ENCODE measurements at places on chromosomes 5 and 9.

- DNase-seq, result no peak
These were observed 228.0 kb downstream of the SNX18 start for GRCh38 chr5:54745599-54745998.

DNA sequence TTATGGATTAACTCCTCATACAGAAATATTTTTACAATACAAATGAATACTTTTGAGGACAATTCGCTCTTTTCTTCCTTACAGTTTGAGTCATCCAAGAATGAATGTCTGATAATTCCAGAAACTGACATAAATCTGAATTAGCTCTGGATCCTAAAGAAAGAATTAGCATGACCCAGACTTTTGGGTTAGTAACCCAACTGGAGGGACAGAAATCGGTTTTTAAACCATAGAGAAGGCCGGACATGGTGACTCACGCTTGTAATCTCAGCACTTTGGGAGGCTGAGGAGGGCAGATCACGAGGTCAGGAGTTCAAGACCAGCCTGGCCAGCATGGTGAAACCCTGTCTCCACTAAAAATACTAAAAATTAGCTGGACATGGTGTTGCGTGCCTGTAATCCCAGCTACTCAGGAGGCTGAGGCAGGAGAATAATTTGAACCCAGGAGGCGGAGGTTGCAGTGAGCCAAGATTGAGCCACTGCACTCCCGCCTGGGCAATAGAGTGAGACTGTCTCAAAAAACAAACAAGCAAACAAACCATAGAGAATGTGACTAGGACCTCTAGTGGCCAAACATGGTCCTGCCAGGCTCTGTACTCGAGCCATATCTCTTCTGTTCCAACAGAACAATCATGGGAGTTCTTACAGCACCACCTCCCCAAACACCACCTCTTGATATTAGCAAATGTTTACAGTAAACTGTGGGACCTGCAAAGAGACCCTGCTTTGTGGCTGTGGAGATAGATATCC lies 44.8 kb downstream of the LURAP1L start:
- no peak for DNase-seq

DNA sequence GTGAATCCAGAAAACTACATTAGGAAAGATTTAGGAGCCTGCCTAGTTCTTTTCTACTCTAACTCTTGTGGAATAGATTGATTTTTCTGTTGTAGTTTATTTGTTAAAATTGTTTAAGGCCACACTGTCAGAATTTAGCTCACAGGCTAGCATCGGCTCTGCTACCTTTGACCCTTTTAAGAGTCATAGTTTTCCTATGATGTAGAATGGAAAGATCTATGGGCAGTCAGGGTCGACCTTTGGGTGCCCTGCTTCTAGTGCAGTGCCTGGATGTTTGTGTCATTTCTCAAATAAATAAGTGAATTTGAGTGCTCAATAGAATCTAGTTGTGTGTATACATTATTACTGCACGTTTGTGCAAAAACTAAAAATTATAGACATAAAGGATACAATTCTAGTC lies 38.7 kb downstream of the BASP1 start:
- DNase-seq, result no peak

DNA sequence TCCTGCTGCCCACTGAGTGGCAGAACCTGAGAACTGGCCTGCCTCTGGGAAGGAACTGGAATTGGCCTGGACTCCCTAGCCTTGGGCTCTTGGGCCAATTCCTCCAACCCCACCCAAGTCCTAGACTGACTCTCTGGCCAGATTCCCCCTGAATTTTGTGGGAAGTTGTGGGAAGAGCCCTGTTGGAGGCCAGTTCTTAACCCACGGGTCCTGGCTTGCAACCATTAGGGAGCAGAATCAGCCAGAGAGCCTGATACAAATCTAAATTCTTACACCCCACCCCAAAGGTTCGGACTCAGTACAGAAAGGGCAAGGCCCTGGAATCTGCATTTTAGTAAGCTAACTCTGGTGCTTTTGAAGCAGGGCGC lies 125.3 kb upstream of the SLC25A48 start:
- no peak for DNase-seq

GRCh38 chr5:24714746-24715145 lies 70.0 kb upstream of the CDH10 start:
- no peak for DNase-seq

- no peak for DNase-seq
These were observed 90.1 kb downstream of the LMX1B start for GRCh38 chr9:126703866-126704156.

DNA sequence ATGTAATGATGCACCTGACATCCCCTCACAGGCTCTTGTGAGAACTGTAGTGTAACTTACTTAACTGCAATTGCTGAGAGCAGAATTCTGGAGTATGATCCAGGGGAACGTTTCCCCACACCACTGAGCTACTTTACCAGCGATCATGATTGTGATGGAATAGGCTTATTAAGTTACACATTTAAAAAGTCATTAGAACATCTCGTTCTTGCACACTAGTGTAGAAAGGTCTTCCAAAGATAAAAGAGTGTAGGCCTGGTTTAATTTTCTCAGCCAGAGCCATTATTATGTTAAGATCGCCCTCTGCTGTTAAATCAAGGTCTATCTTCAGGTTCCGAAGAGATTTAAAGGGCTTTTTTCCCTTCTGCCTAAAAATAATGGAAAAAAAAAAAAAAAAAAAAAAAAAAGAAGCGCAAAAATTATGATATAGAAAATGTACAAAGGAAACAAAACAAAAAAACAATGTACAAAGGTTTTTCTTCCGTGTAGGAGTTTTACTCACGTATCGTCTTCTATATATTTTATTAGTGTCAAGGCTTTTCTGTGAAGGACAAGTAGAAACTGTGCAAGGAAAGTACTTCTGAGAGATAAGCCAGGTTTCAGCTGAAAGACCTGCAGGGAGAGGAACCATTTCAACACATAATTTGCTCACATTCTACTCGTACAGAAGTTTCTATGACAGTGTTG lies 18.6 kb upstream of the MOB3B start:
- DNase-seq, result no peak

GRCh38 chr5:151589878-151590570 lies 1.1 kb downstream of the FAT2 start:
- no peak for DNase-seq

- no peak for DNase-seq
These were observed 44.1 kb downstream of the C9orf50 start for GRCh38 chr9:129576546-129577543.
